Fibroblast of the conjunctiva (primary cell): ENCODE measurements at places on chromosomes 4 and X.

GRCh38 chr4:137702512-137702911, 170.2 kb upstream of the PCDH18 start:
- DNase-seq = no peak

DNA sequence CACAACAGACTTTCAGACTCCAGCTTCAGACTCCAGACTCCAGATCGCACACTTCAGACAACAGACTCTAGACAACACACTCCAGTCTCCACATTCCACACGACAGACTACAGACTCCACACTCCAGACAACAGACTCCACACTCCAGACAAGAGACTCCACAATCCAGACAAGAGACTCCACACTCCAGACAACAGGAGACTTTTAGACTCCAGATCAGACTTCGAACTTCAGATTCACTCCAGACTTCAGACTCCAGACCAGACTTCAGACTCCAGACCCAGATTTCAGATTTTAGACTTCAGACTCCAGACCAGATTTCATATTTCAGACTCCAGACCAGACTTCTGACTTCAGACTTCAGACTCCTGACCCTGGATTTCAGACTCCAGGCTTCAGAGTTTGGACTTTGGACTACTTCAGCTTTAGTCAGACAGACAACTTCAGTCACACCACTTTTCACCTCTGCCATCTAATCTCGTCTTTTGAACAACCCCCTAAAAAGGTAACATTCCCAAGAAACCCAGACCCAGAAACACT, 29.0 kb upstream of the TLR2 start:
- DNase-seq = no peak

GRCh38 chr4:166838975-166839614, 395.2 kb downstream of the SPOCK3 start:
- DNase-seq = no peak

- DNase-seq = no peak
Measured at GRCh38 chr4:183967266-183967665, 62.2 kb downstream of the STOX2 start.

DNA sequence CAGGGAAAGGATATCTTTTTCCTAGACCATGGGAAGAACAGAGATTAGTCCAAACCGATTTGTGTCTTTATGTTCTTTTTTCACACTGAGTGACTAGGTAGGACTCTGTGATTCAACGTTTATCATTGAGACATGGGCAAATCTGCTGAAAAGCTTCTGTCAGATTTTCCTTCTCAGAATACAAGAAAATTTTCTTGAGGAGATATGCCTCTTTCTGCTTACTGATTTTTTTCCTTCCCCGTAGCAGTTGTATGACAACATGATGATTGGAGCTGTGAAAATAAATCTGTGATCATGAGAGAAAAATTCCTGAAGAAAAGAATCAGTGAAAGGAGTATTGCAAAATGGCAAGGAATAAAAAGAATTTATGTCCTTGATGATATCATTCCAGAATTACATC, 130.6 kb upstream of the FAT4 start:
- no peak for DNase-seq

DNA sequence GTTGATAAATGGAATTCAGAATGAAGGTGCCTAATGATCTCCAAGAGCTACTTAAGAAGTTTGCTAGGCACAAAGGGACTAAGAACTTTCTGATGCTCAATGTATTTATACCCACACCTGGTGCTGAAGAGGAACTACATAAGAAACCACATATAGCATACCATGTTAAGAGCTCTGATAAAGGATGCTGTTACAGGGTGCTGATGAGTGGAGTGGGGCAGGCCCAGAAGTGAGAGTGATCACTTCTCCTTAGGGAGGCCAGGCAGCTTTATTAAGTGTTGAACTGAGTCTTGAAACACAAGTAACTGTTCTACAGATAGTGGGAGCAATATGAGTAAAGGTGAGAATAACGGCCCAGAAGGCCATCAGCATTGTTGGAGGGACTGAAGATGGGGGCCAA, 68.3 kb upstream of the CHRDL1 start:
- DNase-seq = no peak
